ENCODE measurements at places on chromosomes 4 and X.

- no peak for DNase-seq
Measured at GRCh38 chrX:9980927-9981326, 13.8 kb downstream of the CLDN34 start.

- DNase-seq, result no peak
Measured at GRCh38 chr4:76610751-76611547, 175.9 kb downstream of the SHROOM3 start.

GRCh38 chr4:26462874-26463273, 27.4 kb downstream of the CCKAR start:
- no peak for DNase-seq

GRCh38 chrX:65406532-65406931, 128.1 kb downstream of the LAS1L start:
- peak; percentile 58 for DNase-seq

GRCh38 chr4:53015681-53016080, 153.6 kb downstream of the RASL11B start:
- no peak for DNase-seq

GRCh38 chrX:72272868-72273267, 4.2 kb downstream of the RPS4X start:
- no peak for DNase-seq

GRCh38 chr4:146545102-146545501, 23.4 kb upstream of the SLC10A7 start:
- peak; percentile 14 for DNase-seq

DNA sequence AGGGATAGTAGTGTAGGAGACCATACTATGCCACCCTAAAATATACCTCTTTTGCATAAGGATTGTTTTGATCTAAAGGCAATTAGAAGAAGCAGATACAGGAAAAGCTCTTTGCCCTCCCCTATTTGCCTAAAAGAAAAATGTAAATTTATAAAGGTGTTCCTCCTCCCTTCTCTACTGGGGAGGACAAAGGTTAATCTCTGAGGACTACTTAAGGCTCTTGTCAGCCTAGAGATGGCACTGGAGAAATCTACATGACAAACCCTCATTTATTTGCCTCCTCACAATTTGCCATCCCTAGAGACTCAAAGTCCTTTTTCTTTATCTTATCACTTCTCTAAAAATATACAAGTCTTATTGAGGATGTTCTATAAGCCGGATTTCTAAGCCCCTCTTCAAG, 1021.8 kb downstream of the STPG2 start:
- no peak for DNase-seq
